ENCODE measurements at places on chromosomes 12 and 14.
A peak's percentile ranks its signal among the peaks of the same experiment; 100 is the strongest.

DNA sequence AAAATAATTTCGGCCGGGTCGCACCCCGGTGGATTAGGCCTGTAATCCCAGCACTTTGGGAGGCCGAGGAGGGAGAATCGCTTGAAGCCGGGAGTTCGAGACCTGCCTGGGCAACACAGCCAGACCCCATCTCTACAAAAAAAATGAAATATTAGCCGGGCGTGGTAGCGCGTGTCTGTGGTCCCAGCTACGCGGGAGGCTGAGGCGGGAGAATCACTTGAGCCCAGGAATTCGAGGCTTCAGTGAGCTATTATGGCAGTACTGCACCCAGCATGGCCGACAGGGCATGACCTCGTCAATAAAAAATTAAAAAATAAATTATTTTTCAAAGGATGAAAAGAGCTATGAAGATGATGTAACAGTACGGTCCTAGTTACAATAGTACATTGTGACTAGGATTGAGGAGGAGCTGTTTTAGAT, 523 bp downstream of the GTF2H3 start:
- DNase-seq: no peak

DNA sequence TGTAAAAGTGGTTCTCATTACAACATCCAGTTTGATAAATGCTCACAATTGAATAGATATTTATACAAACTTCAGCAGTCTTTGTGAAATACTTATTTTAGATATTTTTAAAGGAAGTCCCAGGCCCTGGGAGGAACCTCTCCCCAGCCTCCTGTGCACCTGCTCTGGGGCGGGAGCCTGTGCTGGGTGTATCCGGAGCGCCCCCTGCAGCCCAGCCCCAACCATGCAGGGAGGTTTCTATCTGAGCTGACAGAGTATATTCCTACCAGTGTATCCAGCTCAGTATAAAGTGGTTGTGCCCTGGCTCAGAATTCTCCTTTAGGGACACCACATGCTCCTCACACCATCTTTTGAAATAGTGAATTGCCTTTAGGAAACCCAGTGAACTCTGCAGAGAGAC, 851.8 kb downstream of the TMEM121 start:
- DNase-seq: peak; percentile 37

- DNase-seq: no peak
These were observed 8.4 kb downstream of the OASL start for GRCh38 chr12:121030576-121031212.

GRCh38 chr12:80151131-80151530, 51.8 kb downstream of the OTOGL start:
- DNase-seq: no peak

DNA sequence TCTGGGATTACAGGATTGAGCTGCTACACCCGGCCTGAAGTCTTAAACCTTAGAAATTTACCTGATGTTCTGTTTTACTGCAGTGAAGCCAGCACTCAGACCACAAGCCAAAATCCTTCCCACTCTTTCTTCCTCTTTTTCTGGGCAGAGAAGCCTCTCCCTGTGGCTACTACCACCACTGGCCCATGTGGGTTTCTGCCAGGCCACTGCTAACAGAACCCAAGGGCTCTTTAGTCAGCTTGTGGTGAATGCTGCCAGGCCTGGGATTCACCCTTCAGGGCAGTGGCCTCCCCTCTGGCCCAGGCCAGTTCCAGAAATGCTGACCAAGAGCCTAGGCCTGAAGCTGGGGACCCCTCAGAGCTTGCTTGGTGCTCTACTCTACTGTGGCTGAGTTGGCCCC, 35.3 kb downstream of the GAS2L3 start:
- no peak for DNase-seq

- DNase-seq: no peak
These were observed 29.7 kb downstream of the BRAP start for GRCh38 chr12:111656016-111656415.

- no peak for DNase-seq
These were observed 19.0 kb upstream of the GPRC5A start for GRCh38 chr12:12872139-12872933.

GRCh38 chr14:37819155-37820015, 224.0 kb downstream of the TTC6 start:
- DNase-seq: no peak

- no peak for DNase-seq
These were observed 133.8 kb downstream of the ITPR2 start for GRCh38 chr12:26699237-26699636.

All from activated CD4-positive, alpha-beta T cell treated with anti-CD3 and anti-CD28 coated beads, Interleukin-2, Interleukin-4, amounts not matched to agents 100 ng/mL and 50 ng/mL, durations not matched to agents 16 hours and 8 hours (primary cell).